ENCODE measurements at places on chromosomes 13 and 19. TPM values are rescaled to one million over a fixed set of nuclear protein-coding genes. Genes with fewer than 3 reads are reported as not detected.

The BLOC1S3 gene
- 3.1 TPM for total RNA-seq

The IGFL3 gene
- total RNA-seq = not detected

The COL4A2 gene
- 56.8 TPM for total RNA-seq

The ATP8B3 gene
- total RNA-seq = under 0.01 TPM

The ZNF544 gene
- 63.8 TPM for total RNA-seq

The FBN3 gene
- 23.2 TPM for total RNA-seq

The CLC gene
- not detected for total RNA-seq

The PRR36 gene
- total RNA-seq = 4.1 TPM

The SF3A2 gene
- total RNA-seq = 26.4 TPM

The CEACAM4 gene
- total RNA-seq = not detected

The TNFRSF19 gene
- 18.6 TPM for total RNA-seq

The OR10H2 gene
- total RNA-seq = not detected

The OR10H1 gene
- total RNA-seq = not detected

Data from occipital lobe (tissue), 3 donors.